Stimulated activated CD8-positive, alpha-beta memory T cell treated with anti-CD3 and anti-CD28 coated beads, Interleukin-4, amount 100 ng/mL, for 1 hour (primary cell): ENCODE measurements at places on chromosomes 16 and 17.

GRCh38 chr16:4060009-4060408 is 56.2 kb downstream of the ADCY9 start:
- no peak for DNase-seq

DNA sequence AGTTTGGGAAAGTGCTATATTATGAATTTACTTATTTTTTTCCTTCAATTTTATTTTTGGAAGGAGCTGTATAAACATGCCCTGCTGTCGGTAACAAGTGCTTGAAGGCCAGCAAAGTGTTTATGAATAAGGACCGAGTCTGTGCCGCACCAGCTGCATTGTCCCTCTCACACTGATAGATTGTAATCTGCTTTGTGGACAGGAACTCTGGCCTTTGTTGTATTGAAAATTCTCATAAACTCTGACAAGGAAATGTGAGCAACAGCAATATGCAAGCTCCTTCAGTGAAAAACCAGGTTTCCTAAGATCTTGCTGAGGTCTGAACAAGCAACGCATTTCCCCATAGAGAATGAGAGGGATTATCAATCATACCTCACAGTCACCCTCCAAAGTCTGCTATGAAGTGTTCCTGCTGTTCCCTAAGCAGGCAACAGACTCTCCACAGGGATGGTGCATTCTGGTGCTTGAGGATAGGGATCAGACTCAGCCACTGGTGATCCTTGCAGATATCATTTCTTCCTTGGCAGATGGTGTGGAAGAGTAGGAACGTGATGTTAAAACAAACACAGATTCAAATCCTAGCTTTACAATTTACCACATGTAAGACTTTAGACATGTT is 109.6 kb downstream of the KCNJ2 start:
- DNase-seq, result no peak

GRCh38 chr17:75762513-75763268 is 2.3 kb downstream of the GALK1 start:
- DNase-seq, result no peak

GRCh38 chr17:1561420-1562175 is 994 bp downstream of the PITPNA start:
- no peak for DNase-seq

DNA sequence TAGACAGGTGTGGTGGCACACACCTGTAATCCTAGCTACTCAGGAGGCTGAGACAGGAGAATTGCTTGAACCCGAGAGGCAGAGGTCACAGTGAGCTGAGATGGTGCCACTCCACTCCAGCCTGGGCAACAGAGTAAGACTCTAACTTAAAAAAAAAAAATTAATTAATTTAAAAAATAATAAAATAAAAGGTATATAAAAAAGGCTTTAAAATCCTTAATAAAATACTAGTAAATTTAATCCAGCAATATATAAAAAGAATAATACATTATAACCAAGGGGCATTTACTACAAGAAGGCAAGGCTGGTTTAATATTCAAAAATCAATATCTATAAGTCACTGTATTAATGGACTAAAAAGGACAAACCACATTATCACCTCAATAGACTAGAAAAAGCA is 44.8 kb upstream of the MNT start:
- no peak for DNase-seq

GRCh38 chr17:31561469-31562375 is 170.2 kb downstream of the RAB11FIP4 start:
- no peak for DNase-seq
